Heart left ventricle (tissue), 16 donors: ENCODE measurements at places on chromosomes 7 and 10.

DNA sequence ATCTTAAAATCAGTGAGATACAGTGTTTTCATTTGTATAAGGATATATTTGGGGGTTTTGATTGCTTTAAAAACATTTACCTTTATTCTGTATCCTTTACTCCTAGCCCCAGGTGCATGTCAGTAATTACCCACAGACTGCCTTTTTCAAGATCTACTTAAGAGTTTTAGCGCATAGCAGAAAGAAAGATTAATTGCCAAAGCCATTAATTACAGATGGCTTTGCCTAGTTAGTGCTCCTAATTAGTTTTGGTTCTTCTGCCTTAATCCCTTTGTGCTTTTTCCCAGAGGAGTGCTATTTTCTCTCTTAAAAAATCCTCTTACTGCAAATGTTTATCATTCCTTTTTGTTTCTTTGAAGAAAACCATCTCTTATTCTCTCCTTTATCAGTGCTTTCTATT, 122.8 kb downstream of the MAPK8 start:
- DNase-seq = no peak

- no peak for DNase-seq
Observed at GRCh38 chr10:58570307-58570723, 57.6 kb downstream of the BICC1 start.

GRCh38 chr7:34849163-34849960, 187.9 kb downstream of the DPY19L1 start:
- DNase-seq = no peak

DNA sequence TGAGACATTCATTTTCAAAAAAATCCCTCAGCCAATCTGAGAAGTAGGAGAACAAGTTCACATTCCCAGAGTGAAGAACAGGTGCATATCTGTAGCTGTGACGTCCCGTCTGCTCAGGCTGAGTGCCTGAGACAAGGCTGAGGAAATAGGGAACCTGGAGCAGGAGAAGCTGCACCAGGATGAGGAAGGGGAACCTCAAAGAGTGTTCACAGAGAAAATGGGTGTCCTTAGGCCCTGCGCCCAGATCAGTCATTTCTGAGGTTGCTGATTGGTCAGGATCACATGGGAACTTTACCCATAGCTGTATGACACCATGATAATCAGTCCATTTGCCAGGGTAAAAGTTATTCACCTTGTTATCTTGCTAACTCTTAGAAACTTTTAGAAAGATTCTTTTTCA, 34.2 kb upstream of the TARP start:
- no peak for DNase-seq

DNA sequence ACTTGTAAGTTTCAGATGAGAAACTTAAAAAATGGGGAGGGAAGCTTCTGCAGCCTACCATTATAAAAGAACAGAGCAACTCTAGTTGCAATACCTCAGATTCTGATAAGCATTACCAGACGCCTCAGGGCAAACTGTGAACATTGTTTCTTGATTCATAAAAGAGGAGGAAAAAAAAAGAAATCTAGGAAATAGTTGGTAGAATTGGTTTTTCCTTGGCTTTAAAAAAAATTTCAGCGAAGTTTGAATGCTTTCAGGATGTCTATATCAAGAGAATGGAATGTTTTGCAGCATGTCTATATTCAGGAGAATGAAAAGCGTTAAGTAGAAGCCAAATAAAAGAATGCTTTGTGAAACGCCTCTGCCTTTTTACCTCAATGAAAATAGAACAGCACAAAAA, 17.5 kb upstream of the ANLN start:
- no peak for DNase-seq
